ENCODE measurements at places on chromosomes 6 and 20.

DNA sequence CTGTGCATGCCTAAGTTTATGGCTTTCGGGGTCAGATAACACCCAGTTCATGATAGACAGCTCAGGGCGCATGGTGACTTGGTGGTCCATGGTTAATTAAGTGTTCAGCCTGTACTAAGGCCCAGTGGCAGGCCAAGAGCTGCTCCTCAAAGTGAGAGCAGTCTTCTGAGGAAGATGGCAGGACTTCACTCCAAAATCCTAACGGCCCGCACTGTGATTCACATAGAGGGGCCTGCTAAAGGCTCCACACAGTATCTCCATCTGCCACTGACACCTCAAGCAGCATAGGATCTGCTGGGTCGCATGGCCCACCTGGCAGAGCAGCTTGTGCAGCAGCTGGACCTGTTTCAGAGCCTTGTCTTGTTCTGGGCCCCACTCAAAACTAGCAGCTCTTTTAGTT is 10.6 kb upstream of the CST7 start:
- DNase-seq: no peak

DNA sequence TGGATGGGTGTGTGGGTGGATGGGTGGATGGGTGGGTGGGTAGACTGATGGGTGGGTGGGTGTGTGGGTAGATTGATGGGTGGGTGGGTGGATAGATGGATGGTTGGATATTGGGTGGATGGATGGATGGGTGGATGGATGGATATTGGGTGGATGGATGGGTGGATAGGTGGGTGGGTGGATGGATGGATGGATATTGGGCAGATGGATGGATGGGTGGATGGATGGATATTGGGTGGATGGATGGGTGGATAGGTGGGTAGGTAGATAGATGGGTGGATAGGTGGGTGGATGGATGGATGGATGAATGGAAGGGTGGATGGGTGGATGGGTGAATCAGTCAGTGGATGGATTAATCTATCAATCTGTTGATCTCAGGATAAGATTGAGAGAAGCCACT is 177.2 kb downstream of the ZMYND8 start:
- DNase-seq: no peak

GRCh38 chr20:31712564-31713311 is 9.9 kb downstream of the BCL2L1 start:
- no peak for DNase-seq

DNA sequence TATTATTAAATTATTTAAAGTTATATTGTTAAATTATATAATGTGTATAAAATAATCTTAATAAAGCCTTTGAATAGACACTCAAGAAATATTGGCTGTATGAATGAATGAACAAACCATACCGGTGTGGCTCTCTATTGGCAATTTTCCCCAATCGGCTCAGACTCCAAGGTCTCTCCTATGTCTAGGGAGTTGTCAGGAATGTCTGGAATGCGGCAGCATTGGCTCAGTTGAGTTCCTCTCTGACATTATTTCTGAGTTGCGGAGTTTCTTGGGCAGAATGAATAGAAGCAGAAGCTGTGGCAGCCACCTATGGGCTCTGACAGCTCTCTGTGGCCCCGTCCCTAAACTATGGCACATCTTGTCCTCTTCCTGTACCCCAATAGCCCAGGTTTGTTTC is 111.0 kb downstream of the SOBP start:
- DNase-seq: no peak

DNA sequence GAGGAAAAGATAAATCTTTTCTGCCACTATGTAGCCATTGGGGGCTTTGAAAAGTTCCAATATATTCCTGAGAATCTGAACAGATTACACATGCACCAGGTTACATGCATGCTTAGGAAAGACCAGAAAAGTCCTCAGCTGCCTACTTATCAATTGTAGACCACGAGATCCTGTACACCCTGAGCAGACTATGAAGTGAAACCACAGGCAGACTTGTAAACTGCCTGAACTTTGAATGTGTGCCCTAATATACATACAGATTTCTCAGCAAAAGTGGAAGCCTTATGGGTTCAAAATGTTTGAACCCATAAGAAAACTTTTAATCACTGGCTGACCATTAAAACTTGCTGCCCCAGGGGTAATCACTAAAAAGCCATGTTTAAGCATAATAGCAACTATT is 273.5 kb upstream of the RUNX2 start:
- DNase-seq: no peak

- DNase-seq: no peak
Measured at GRCh38 chr6:128335963-128336362, 184.4 kb downstream of the PTPRK start.

DNA sequence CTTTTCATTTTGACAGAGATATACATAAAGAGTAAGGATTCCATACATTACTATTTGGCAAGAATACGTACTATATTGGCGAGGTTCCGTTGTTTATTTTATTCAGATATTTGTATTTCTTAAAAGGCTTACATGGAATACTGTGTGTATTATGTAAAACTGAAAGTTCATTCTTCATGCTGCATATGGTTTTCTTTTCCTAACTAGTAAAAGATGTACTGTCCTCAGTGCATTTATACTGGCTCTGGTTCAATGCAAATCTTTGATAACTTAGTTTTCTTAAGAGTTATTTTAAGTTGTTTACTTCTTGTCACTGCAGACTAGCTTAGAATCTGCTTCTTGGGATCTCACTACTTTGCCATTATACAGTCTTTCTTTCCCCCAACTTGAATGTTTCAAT is 42.0 kb downstream of the ADGRB3 start:
- DNase-seq: no peak

GRCh38 chr6:141259091-141259490 is 873.6 kb upstream of the GJE1 start:
- no peak for DNase-seq

DNA sequence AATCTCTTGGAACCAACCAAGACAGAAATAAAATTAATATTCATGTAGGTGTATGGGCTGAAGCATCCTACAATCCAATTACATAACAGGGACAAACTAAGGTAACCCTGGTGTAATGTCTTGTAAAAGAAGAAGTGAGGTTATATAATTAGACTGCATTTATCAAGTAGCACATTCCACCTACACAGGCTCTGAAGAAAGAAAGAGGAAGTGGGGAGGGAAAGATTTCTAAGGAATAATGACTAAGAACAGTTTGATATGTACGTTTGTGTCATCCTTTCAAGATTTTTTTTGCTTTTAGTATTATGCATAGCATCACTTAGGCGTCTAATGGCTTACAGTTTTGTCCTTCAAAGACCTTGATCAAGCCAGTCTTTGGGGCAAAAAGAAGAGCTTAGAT is 139.7 kb downstream of the PLCB1 start:
- no peak for DNase-seq

DNA sequence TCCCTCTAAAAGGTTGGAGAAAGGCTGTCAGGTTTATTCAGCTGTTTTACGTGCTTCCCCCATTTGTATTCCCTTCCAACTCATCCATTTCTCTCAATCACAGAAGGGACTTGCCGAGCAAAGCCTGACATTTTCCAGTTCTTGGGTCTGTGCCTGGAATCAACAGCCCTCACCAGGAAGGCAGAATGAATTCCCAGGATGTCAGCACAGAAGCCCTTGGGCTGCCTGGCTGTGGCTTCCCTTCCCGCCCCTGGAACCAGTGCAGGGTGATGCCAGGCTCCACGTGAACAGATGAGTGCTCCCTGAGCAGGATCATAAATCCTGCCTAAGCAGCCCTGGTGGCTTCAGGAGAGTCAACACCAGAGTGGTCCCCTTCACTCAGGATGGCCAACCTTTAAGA is 86.1 kb upstream of the CD83 start:
- DNase-seq: no peak

GRCh38 chr6:122903266-122903915 is 92.6 kb upstream of the CLVS2 start:
- no peak for DNase-seq

DNA sequence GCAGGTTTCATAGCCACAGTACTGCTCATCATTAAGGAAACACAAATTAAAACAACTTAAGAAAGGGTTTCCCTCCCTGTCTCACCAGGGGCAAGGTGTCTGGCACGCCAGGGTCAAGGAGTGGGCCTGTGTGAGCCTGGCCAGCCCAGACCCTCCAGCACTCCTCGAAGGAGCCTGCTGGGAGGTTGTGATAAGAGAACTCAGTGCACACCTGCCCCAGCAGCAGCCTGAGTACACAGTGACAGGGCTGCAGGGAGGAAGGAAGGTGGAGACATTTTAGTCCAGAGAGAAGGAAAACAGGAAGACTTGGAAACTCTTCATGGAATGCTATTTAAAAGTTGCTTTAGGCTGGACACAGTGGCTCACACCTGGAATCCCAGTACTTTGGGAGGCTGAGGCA is 14.1 kb downstream of the NINL start:
- no peak for DNase-seq

DNA sequence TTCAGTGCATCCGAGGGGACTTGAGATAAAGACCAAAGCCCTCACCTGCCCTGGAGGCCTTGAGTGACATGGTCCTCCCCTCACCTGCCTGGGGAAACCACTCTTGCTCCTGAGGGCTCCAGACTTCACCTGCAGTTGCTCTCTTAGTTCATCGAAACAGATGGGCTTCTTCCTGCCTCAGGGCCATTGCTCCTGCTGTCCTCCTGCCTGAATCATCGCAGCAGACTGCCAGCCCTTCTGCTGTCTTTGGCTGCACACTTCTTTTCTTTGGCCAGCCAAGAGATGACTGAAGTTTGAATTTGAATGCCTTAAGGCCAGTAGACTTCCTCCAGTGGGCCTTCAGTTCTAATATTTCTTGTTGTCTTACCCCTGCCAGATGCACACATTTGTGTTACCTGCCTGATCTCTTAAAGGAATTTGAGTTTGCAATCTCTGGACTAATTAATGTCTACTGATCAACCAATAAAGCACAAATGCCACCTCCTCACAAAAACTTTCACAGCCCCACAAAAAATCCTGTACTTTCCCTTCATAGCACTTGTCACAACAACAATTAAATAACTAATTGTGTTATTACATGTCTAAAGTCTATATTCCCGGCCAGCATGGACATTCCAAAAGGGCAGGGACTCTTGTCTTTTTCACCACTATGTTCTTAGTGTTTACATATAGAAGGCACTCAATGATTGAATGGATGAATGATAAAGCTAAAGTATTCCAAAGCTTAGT is 56.7 kb upstream of the SGK1 start:
- DNase-seq: no peak

- no peak for DNase-seq
Measured at GRCh38 chr6:158064725-158065251, 83.1 kb downstream of the SYNJ2 start.

GRCh38 chr6:3431994-3432393 is 24.9 kb downstream of the SLC22A23 start:
- DNase-seq: no peak

DNA sequence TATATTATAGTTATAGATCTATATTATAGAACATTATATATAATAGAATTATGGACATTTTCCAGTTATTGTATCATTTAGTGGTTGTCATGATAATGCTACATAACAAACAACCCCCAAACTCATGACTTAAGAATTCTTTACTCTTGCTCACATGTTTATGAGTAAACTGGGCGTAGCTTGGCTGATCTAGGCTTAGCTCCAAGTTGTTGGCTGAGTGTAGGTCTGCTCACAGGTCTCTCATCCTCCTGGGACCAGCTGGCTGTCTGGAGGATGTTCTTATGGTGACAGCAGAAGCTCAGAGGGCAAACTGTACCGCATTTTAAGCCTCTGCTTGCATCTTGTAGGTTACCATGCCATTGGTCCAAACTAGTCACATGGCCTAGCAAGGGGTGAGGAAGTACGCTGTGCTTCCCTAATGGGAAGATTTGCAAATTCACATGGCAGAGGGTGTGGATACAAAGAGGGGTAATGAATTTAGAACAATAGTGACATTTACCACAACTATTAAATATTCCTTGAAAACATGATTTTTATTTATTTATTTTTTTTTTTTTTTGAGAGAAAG is 34.2 kb downstream of the ARHGAP40 start:
- no peak for DNase-seq

DNA sequence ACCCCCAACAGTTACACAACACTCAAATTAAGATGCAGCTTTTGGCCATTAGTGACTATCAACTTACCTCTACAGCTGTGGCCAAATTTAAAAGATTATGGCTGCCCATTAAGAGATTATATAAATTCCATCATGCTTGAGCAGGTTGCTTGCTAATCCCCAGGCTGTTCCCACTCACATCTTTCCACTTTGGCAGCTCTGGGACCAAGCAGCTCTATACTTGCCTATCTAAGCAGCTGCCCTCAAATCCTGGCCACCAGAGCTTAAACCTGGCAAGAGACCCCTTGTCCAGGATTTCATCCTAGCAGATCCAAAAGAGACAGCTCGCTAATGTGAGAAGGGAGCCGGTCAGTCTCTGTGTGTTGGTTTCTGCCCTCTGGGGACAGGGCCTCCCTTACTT is 127.9 kb downstream of the SLC23A2 start:
- no peak for DNase-seq

- no peak for DNase-seq
Measured at GRCh38 chr6:164106345-164106769, 691.8 kb downstream of the QKI start.

DNA sequence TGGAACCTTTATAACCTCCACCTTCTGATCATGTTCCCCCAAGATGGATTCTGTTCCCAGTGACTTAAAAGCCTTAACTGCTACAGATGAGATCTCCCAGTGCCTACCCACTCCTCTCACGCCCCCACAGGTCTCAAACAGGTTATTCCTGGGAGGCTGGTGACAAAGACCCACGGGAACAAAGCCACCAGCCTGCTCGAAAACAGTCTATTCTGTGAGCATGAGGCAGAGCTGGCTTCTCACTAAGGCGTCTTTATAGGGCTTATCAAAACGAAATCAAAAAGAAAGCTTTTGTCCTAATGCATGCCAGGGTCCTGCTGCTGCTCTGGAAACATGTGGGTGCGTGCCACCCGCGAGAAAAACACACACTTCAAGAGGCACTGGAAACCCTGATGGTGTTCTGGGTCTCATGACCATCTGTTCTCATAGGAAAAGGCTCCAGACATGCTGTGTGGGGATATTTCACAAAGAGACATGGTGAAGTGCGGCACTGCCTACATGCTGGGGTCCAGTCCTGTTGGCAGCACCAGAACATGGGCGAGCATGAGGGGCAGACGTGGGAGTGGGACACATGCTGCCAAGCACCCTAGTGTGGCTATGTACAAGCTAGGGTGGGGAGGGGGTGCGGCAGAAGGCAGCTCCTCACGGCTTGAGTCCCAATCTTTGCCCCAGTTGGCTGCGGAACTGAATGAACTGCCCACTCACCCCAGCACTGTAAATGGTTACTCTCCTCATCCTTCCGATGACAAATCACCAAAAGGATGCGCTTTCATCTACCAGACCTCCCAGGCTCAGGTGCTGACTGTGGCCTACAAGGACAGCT is 2.1 kb downstream of the FKBP1A start:
- no peak for DNase-seq

DNA sequence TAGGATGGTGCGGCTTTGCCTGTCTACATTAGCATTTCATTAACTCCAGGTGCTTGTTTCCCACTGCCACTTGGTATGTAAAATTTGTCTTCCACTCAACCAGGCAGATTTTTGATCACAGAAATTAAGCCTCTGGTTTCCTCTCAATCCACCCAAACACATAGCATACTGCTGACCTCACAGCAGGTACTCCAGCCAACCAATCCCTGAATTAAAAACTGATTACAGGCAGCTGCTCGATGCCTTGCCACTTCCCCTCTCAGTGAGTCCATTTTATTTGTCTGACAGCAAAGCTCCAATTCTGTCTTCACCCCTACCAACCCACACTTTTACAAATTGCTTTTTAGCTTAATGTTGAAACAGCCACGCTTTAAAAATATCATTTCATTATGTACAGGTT is 95.2 kb downstream of the PLCB1 start:
- no peak for DNase-seq

GRCh38 chr6:20584100-20584731 is 50.0 kb downstream of the CDKAL1 start:
- DNase-seq: no peak

GRCh38 chr6:26250698-26251044 is 114.3 kb upstream of the BTN3A2 start:
- no peak for DNase-seq

- no peak for DNase-seq
Measured at GRCh38 chr6:109082188-109082577, 12.5 kb downstream of the SESN1 start.

Measured in stimulated activated CD8-positive, alpha-beta memory T cell treated with anti-CD3 and anti-CD28 coated beads, Interleukin-12 subunit alpha, Interleukin-12 subunit beta, amount 100 ng/mL, for 4 hours (primary cell).